Ovary (tissue), 10 donors: ENCODE measurements at places on chromosomes 16 and 17.

DNA sequence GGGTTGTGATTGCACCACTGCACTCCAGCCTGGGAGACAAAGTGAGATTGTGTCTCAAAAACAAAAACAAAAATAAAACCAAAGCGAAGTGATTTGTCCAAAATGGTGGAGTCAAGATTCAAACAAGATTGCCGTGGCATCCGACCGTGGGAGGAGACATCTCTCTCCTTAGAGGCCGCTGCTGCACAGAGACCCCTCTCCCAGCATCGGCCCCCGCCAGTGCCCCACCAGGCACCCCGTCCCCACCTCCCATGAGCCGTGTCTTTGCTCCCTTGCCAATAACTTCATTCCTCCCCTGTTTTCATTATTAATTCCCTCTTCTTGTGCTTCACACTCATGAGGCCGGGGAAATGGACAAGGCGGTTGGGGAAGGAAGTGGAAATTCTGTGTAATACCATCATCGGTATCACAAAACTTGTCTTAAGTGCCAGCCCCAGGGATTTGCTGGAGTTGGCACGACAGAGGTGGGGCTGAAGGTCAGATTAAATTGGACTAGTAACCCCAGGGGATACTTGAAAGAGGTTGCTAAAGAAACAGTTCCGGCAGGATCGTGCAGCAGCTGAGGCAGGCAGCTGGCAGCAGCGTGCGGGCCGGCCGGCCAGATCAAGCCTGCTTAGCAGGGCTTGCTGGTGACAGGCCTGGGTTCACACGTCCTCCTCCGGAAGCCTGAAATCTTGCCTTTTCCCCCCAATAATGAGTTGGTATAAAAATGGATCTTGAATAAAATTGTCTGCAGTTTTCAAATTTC lies 66.8 kb downstream of the RTN4RL1 start:
- DNase-seq: no peak

GRCh38 chr16:87845213-87845612 lies 24.1 kb downstream of the SLC7A5 start:
- DNase-seq: no peak

GRCh38 chr16:27205423-27206065 lies 2.2 kb downstream of the KDM8 start:
- no peak for DNase-seq

DNA sequence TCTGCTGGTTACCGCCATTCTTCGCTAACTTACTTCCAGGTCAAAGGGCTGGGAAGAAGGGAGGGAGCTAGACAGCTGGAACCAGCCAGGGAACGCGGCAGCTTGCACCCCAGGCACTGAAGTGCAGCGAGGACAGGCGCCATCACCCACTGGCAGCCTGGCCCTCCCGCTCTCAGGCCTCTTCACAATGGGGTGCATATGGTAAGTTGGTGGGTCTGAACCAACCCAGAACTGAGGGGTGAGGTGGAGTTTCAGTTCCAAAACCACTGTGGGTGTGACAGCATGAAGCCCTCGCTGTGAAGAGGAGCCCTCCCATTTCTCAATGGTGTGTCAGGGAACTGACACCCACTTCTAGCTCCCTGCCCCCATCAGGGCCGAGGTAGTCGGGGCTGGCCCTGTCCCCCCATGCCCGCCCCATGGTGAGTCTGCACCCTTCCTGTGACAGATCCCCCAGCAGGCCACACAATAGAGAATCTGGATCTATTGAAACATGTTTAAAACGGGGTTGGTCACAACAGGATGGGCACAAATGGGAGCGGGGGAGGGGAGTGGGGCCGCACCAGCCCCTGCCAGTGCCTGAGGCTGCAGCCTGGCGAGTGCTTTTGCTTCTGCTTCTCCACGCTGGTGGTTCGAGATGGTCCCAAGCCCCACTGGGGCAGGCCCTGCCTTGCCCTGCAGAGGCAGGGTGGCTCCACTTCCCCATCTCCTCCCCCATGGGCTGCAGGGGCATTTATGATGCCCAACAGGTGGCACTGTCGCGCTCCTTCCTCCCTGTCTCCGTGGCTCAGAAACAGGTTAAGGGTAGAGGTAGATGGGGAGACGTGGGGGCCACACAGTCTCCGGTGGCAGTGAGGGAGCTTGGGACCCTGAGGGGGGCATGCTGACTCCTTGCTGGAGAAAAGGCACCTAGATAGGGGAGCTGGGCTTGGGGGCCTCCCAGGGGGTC lies 2.3 kb downstream of the LIMD2 start:
- DNase-seq: peak; percentile 42

DNA sequence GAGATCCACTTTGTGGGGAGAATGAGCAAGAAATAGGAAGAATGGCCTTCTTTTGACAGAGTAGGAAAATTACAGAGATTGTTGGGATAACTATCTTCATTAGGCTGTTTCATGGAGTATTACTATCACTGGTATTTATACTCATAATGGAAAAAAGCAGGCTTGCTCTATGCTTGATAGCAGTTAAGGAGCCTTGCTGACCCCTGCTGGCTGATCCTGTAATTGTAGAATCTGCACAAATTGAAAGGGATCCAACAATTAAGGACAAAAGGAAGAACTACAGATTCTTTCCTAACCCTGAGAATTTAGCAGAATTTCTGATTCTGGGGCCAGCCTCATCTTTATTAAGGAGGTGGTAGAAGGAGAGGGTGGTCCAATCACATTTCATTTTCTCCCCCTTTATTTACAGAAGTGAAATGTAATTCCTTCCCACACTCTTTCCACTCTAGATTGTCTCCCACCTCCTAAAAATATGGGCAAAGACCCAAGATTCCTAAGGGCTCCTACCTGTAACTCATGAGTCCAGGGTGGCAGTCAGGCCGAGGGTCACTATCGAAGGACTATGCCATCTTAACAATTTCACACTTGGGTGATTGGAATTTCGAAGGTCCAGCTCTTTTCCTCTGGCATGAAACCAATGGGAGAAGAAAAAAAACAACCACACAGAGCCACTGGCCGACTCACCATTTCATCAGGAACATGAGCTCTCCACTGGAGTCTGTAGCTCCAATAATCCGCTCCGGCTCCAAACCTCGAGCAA lies 26.3 kb downstream of the NFE2L1 start:
- peak; percentile 85 for DNase-seq

- no peak for DNase-seq
These were observed 7.9 kb downstream of the PLD6 start for GRCh38 chr17:17198281-17198680.

DNA sequence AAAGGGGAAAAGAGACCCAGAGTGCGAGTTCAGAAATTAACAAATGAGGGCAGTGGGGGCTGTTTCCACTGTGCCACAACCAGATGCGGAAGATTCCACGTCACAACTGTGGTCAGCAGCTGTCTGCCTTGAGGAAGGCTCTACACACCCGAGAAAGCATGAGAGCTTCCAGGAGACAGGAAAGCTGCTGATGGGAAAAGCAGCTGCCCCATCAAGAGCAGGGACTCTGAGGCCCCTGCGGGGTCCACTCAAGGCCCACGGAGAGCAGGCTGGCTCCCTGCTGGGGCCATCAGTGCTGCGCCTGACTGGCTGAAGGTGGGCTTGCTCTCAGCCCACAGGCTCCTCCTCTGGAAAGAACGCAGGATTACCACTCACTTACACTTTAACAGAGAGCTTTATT lies 14.8 kb upstream of the TRAP1 start:
- DNase-seq: peak; percentile 17

DNA sequence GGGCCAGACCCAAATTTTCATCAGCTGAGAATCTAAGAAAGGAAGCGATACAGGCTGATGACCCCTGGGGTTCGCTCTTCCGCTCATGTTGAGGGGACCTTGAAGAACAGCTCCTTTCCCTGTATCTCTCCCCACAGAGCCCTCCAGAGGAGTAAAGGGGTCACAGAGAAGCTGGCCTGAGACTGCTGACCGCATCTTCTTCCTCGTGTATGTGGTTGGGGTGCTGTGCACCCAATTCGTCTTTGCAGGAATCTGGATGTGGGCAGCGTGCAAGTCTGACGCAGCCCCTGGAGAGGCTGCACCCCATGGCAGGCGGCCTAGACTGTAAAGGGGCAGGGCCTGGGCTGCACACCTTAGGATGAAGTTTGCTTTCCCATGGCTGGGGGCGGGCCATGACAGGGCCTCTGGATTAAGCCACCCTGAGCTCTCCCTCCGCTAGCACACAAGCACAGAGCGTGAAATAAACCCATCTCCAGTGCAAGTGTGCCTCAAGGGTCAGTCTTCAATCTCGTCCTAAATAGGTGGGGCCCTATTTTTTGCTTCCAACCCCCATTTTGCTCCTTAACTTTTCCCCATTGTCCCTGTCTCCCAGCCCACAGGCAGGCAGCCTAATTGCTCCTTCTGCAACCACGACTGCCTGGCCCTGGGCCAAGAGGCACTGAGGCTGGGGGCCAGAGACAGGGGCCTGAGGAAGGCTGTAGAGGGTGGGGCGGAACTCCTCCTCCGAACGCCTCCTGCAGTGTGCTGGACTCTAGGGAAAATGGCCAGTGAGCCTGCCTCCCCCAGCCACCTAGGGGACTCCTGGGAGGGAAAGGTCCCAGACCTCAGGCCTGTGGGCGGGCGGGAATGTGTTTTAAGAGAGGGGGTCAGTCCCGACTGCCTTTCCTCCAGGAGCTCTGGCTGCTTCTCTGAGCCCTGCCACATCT lies 3.6 kb downstream of the ZACN start:
- no peak for DNase-seq

- no peak for DNase-seq
These were observed 40.8 kb downstream of the CYB5B start for GRCh38 chr16:69465083-69465721.

DNA sequence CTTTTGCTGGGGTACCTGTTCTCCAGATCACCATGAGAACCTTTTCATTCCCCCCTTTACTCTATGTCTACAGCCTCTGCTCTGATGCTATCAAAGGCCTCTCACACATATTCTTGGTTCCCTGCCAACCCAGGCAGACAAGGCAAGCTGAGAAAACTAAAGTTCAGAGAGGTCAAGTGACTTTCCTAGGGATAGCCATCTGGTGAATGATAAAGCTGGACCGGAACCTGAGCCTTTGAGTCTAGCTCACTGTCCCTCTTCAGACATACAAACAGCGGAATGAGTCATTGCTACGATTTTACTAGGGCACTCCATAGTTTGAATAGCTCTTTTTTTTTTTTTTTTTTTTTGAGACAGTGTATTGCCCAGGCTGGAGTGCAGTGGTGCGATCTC lies 73.3 kb downstream of the XYLT1 start:
- no peak for DNase-seq

DNA sequence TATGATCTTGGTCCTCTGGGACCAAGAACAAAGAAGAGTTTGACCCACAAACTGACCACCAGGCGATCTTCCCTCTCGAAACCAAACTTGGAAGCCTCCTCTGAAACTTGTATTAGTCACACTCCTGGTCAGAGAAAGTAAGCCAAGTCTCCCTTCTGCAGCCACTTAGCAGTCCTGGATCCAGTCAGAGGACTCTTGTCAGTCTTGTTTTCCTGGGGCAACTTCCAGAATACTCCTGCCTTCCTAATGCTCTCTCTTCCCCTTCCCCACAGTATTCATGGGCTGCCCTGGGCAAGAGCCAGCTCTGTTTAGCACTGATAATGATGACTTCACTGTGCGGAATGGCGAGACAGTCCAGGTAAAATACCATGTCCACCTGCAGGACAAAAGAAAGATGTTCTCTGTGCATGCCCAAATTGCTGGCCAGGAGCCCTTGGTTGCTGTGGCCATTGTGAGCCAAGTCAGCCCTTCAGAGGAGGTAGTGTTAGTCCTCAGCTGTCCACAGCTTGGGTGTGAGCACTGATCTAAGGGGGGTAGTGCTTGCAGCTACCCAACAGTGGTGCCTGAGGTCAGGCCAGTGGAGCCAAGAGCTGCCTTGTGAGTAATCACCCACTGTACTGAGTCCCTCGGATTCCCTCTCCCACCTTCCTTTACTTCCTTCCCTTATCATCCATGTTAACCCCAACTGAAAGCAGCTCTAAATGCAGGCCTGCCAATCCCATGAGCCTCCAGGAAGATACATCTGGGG lies 31.2 kb downstream of the CDH3 start:
- DNase-seq: no peak

GRCh38 chr17:62717589-62717855 lies 90.1 kb downstream of the MRC2 start:
- DNase-seq: no peak

- no peak for DNase-seq
These were observed 7.3 kb upstream of the FOXN1 start for GRCh38 chr17:28498652-28499363.

GRCh38 chr16:30581457-30581856 lies 4.0 kb downstream of the ZNF785 start:
- no peak for DNase-seq

DNA sequence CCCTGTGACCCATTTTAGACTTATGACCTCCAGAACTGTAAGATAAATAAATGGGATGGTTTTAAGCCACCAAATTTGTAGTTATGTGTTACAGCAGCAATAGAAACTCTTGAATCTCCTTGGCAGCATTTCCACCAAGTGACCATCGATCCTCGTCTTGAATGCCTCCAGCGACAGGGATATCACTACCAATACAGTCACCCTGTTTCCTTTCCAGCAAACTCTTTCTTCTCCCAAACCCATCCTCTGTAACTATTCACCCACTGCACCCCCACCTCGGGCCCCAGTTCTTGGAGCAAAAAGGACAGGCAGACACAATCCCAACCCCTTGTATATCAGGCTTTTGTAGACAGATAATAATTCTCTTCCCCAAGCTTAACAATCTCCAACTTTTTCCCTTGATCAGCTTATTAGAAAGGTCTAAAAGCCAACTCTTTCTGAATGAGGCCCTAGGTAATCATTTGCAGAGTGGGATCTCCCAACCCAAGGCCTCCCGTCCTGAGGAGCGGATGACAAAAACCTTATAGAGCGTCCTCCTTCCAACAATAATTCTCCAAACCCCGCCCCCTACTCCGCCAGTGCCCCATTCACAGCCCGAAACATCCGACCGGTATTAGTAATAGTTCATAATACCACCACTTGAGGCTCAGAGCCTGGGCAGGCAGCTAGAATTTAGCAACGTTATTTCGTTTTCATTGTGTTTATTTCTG lies 14.7 kb upstream of the PLLP start:
- DNase-seq: no peak
